ENCODE measurements at places on chromosomes 6 and 20.

DNA sequence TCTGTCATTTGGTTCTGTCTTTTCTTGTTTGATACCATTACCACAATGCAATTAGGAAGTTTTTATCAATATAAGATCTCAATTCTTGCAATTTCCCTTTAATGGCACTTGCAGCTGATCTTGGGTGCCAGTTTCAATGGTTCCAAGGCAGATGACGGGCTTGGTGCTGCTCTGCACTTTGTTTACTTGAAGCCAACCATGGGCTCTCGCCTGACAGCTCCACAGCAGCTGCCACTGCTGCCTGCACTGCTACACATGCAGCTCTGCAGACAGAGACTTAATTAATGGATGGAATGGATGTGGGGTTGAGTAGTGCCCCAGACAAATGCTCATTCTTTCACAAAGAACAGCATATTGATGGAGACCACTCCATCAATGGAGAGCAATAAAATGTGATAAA, 1024.3 kb upstream of the EPHA7 start:
- DNase-seq = no peak

DNA sequence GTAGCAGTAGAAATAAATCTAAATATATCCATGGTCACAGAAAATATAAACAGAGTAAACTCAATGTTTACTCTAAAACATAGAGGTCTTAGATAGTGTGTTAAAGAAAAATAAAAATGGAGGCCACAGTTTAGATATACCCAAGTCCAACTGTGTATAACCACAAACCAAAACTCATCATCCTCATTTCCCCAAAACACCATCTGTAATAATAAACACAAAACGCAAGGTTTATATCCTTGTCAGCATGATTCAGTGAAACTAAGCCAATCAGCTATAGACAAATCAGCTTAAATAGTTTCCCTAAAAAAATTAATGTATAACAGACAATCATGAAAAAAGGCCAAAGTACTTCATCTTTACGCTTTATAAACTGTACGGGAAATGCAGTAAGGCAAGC, 2.7 kb upstream of the HACE1 start:
- no peak for DNase-seq

GRCh38 chr20:62644044-62644795, 1.9 kb downstream of the SLCO4A1 start:
- no peak for DNase-seq

GRCh38 chr20:24648481-24648880, 179.1 kb downstream of the SYNDIG1 start:
- DNase-seq = no peak

- no peak for DNase-seq
Measured at GRCh38 chr6:22569281-22570184, at the start of gene HDGFL1. Gene HDGFL1, plus strand, starts transcription at chr6:22569566. Its CDS starts 10 bp downstream, at chr6:22569576.

- DNase-seq = no peak
Measured at GRCh38 chr6:117444600-117444999, 18.9 kb upstream of the ROS1 start.

GRCh38 chr6:43076464-43077332, 584 bp downstream of the PTK7 start:
- no peak for DNase-seq

DNA sequence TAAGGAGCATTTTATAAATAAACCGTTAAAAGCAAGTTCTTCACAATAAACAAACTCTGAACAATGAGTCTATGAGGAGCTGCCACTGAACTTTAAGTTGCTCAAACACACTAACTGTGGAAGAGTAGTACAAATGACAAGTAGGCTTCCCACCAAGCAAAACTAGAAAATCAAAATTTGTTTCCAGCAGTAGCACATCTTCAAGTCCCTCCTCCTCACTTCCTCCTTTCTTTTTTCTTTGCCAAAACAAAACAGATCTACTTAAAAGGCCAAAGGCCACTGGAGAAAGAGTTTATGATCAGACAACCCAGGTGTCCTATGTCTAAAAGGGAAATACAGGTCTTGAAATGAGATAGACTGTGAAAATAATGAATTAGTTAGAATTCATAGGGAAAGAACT, 17.1 kb upstream of the FAM135A start:
- DNase-seq = no peak

DNA sequence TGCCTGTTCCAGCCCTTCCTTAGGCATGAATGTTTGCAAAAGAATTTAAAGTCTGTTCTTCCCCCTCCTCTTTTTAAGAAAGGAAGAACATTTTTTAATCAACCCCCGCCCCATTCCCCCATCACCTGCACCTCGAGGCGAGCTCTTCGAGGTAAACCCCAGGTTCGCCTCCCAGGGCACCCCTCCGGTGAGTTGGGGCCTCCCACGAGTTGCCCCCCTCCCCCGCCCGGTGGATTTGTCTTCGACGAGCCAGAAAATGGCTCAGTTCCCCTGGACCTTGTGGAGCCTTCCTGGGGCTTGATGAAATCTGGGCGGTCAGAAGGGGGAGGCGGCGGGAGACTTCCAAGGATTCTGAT, 256 bp upstream of the OVOL2 start:
- DNase-seq = no peak

- DNase-seq = no peak
Measured at GRCh38 chr6:33675968-33676367, 35.5 kb downstream of the UQCC2 start.

All from stimulated activated CD4-positive, alpha-beta T cell treated with anti-CD3 and anti-CD28 coated beads, TNF-alpha, amount 100 ng/mL, for 1 hour (primary cell).